Right ventricle myocardium superior (tissue), 1 donor: ENCODE measurements at places on chromosomes 2 and 18. TPM values are rescaled to one million over a fixed set of nuclear protein-coding genes. Genes with fewer than 3 reads are reported as not detected.

- no peak for DNase-seq
Measured at GRCh38 chr2:101909760-101910159, 82.0 kb upstream of the IL1R2 start.

Gene LAMA1
- total RNA-seq: 0.05 TPM

GRCh38 chr2:221203856-221204255 is 368.2 kb downstream of the EPHA4 start:
- DNase-seq: no peak

- no peak for DNase-seq
Measured at GRCh38 chr2:128584296-128584890, 265.7 kb upstream of the HS6ST1 start.

Gene SLC40A1
- total RNA-seq: 48.2 TPM

DNA sequence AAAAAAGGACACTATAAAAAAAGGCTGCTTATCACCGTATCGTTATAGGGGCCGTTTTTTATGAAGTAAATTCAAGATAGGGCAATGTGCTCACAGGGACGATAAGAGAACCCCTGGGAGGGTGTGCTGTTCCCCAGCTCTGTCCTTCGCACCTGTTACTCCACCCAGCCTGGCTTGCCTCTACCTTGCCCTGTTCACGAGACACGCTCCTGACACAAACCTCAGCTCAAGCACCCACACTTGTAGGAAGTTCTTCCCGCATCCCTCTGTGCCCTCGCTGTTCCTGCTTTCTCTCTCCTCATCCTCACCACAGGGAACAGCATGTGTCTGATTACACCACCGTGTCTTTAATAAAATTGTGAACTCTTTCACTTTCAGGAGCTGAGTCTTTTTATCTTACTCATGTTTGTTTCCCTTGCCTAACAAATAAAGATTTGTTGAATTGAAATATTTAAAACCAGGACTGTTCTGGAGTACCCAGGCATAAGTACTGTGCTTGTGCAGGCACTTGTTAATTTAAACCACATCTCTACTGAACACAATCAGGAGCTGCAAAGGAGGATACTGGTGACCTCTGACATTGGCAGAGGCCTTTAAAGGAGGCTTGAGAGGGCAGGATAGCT is 26.0 kb upstream of the KIDINS220 start:
- DNase-seq: no peak

Gene ZNF804A
- total RNA-seq: not detected

Gene PID1
- total RNA-seq: 7.1 TPM

DNA sequence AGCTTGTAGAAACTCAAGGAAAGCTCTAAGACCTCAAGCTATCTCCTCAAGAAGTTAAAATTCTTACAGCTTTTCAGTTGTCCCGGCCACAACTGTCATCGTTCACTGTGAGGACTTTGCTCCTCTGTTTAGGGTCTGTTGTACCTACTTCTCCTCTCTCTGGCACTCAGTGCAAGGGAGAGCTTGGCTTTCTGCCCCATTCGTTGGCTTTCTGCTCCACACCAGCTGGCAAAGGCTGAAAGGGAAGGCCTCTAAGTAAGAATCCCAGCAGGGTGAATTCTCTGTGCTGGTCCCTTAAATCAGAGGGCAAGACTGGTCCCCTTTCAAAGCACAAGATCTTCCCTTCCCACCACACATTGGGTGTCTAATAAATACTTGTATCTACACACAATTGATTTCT is 17.3 kb downstream of the ZBTB7C start:
- peak; percentile 61 for DNase-seq

DNA sequence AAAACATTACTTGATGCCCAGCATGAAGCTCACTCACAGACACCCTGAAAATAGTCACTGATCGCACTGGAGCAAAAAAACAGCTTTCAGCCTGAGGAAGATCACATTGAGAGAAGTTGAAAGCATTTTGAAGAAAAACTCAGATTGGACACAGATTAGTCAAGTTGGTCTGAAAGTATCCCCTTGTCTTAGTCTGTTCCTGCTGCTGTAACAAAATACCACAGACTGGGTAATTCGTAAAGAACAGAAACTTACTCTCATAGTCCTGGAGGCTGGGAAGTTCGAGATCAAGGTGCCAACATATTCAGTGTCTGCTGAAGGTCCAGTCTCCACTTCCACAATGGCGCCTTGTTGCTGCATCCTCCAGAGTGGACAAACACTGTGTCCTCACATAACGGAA is 14.2 kb upstream of the NDUFV2 start:
- no peak for DNase-seq

DNA sequence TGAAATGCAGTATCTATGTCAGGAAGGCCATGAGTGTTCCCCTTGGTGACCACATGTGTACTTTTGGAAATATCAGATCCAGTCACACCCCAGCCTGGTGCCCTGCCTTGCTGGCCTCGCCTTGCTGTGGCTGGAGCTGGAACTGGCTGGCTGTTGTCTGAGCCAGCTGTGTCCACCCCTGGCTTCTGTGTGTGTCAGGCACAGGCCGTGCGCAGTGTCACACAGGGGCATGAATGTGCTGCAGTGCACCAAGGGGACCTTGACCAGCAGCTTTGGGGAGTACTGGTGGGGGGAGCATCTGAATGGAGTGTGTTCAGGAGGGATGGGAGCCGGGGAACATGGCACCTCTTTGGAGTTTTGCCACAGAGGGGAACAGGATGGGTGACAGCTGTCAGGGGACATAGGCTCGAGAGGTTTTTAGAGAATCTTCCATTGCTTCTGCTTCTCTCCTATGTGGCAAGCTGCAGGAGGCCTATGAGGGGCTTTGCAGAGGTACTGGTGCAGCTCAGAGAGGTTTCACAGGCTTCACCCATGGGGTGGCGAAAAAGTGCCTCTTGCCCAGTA is 44.7 kb upstream of the FAHD2A start:
- DNase-seq: peak; percentile 35

Gene SERPINB13
- not detected for total RNA-seq

DNA sequence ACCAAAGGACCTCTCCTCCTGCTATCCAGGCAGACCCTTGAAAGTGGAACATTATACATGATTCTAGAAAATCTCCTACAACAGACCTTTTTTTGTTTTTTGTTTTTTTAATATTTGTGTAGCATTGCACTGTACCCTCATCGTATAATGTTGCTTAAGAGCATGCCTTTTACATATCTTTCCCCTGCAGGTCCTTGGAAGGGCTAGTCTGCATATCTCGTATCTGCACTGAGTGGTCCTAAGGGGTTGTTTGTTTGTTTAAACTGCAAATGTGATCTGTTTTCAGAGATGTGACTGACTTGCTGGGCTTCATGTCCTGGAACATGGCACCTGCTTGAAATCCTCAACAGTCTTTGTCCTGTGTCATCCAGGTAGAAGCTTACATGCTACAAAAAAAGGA is 204.1 kb downstream of the FAM210A start:
- DNase-seq: no peak

DNA sequence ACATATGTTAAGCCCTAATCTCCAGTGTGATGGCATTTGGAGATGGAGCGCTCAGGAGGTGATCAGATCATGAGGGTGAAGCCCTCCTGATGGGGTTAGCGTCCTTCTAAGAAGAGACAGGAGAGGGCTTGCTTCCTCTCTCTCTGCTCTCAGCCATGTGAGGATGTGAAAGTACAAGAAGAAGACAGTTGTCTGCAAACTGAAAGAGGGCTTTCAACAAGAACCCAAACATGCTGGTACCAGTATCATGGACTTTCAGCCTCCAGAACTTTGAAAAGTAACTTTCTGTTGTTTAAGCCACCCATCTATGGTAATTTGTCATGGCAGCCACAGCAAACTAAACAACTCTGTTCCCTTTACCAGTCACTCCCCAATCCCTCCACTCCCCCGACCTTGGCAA is 47.4 kb downstream of the CACNB4 start:
- DNase-seq: no peak

GRCh38 chr2:233217892-233218377 is 33.5 kb upstream of the ATG16L1 start:
- no peak for DNase-seq

Gene C1QL2
- total RNA-seq: not detected

Gene RND3
- total RNA-seq: 20.4 TPM

DNA sequence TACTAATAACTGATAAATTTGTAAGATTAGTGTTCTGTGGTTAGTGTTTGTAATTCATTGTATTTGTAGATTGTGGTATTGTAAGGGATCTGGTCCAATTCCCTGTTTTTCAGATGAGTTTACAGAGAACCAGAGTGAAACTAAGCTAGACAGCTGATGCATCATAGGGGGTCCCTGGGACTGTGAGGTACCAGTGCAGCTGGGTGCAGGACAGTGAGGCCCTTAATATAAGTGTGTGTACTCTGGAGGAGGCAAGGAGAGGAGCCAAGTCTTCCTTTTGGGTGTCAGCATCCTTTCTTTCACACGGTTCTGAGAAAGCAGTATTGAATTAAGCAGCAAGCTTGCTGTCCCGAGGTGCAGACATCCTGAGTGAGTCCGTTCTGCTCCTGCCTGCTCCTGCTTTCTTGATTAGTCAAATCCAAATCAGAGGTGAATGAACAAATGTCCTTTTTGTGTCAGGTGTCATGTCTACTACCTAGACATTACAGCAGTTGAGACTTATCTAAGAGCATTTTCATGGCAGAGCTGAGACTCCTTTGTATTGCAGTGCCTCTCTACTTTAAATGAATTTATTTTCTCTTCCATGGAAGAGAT is 194.9 kb downstream of the MCFD2 start:
- no peak for DNase-seq

DNA sequence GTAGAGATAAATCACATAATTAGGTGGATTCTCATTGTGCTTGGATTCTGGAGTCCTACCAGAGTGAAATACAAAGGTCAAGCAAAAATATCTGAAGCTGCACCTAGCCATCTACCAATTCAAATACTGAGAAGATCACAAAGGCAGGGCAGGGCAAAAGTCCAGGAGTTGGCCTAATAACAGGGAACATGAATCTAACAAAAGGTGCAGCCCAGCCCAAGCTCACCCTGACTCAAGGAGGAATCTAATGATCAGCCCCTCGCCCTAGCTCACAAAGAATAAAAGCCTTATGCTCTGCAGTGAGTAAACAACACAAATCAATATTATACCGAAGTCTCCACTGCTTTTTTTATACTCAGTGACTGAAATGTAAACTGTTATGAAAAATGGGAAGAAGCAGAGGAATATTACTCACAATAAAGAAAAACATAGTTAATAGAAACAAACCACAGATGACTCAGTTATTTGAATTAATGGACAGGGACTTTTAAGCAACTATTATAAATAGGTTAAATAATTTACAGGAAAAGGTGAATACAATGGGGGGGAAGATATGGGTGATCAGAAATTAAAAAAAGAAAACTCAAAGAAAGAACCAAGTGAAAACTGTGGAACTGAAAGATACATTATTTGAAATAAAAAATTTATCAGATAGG is 49.5 kb downstream of the ANTXR1 start:
- no peak for DNase-seq

DNA sequence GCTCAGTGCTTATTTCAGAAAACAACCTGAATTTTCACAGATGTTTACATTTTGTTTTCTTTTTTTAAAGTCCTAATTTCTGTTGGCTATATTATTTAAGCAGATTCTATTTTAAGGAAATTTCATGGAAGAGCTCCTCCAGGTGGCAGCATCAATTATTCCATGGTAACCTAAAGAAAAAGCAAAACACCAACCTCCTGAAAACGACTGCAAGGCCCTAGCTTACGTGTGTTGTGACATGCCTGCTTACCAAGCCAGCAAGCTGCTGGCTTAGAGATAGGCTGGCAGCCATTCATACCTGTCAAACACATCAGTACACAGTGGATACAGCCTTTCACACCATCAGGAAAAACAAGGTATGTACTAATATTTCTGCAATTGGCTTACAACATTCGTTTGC is 64.9 kb downstream of the LPIN2 start:
- no peak for DNase-seq

DNA sequence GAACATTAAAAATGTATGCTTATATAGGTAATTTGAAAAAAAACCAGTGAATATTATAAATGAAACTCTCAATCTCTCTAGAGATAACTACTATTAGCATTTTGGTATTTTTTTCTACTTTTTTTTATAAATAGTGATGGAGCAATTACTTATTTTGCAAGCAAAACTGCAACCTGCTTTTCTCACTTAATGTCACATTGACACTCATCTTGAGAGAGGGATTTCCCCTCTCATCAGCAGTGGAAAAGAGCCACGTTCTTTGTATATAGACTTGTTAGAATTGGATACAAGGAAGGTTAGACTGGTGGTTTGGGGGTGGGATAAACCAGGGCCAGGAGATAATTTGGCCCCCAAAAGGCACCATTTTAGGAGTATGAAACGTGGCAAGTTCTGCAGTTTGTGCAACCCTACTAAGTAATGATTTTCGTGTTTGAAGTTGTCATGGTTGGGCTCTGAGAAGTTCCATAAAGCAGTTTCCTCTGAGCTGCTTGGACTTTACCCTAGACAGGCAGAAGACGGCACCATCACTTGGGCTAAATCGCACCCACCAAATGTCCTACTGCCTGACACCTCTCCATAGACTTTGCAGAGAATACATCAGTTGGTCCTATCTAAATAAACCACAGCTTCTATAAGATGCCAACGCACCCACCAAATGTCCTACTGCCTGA is 194.0 kb downstream of the ACTR3 start:
- DNase-seq: no peak

GRCh38 chr2:33081691-33082090 is 134.9 kb downstream of the LTBP1 start:
- DNase-seq: no peak

DNA sequence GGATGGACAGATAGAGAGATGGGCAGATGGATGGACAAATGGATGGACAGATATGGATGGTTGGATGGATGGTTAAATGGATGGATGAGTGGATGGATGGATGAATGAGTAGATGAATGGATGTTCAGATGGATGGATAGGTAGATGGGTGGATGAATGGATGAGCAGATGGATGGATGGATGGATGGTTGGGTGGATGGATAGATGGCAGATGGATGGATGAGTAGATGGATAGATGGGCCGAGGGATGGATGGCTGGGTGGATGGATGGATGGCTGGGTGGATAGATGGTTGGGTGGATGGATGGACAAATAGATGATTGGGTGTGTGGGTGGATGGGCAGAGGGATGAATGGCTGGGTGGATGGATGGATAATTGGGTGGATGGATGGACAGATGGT is 98.9 kb upstream of the OTOS start:
- no peak for DNase-seq

Gene C2orf72
- total RNA-seq: 0.05 TPM

- DNase-seq: no peak
Measured at GRCh38 chr2:226467221-226467620, 332.4 kb downstream of the IRS1 start.

DNA sequence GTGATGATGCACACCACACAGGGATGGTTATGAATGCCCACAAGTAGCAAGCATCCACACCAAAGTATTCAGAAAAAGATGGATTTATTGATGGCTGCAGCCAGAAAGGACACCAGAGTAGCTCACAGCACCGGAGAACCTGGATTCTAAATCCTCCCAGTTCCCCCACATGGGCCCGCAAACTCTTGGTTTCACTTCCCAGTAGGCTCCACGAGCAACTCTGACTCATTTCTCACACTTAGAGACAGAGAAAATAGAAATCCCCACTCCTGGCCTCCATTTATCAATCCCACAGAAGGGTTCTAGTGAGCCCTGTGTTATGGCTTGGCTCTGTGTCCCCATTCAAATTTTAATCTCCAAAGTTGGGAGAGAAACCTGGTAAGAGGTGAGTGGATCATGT is 426.7 kb upstream of the MYT1L start:
- DNase-seq: no peak

Gene ALLC
- not detected for total RNA-seq
